ENCODE measurements at places on chromosomes 13 and 19.

DNA sequence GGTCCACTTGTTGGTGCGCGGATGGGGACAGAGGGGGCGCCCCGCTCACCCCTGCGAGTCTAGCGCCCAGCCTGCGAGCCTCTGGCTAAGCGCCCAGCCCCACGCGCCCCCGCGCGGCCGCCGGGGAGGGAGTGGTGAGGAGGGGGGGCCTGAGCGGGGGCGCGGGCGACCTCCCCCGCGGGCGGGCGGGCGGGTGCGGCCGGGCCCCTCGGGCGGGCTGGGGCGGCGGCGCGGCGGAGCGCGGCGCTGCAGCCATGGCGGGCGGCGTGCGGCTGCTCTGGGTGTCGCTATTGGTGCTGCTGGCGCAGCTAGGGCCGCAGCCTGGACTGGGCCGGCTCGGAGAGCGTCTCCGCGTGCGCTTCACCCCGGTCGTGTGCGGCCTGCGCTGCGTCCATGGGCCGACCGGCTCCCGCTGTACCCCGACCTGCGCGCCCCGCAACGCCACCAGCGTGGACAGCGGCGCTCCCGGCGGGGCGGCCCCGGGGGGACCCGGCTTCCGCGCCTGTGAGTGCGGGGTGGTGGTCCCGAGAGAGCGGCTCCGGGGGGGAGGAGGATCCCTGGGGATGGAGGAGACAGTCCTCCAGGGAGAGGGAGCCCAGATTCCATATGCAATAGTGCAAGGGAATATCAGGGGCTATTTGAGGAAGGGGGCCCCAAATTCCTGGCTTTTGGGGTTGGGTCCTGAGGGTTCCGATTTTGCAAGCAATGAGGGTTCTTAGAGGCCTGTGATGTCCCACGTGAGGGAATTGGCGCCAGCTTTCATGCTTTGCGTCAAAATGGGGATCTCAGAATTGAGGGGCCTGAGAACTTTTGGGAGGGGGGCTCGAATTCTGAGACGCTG is at the start of gene LTBP4:
Gene LTBP4 (plus strand): TSS at position 236 of the 841 bp plus-strand sequence. CDS start 19 bp downstream, at position 255.
- no peak for DNase-seq

- DNase-seq = no peak
Observed at GRCh38 chr19:33795370-33796163, 1.1 kb upstream of the KCTD15 start.

GRCh38 chr13:82962397-82962796 is 919.9 kb downstream of the SLITRK1 start:
- DNase-seq = no peak

- no peak for DNase-seq
Observed at GRCh38 chr19:1862424-1863327, 703 bp downstream of the KLF16 start.

DNA sequence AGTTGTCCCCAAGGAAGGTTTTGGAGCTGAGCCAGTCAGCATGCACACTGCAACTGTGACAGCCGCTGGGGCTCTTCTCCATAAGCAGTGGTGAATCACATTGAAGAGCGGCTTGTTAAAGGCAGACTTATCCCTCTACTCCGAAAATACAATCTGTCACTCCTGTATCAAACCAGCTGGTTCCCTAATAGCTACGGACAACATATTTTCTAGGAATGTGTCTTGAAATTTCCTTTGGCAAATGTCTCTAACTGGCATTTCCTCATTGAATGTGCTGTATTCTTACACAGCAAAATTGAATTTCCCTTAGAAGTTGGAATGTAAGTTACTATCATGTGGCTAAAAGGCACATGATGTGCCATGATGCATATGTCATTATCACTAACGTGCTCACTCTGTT is 104.0 kb upstream of the GPR12 start:
- no peak for DNase-seq

DNA sequence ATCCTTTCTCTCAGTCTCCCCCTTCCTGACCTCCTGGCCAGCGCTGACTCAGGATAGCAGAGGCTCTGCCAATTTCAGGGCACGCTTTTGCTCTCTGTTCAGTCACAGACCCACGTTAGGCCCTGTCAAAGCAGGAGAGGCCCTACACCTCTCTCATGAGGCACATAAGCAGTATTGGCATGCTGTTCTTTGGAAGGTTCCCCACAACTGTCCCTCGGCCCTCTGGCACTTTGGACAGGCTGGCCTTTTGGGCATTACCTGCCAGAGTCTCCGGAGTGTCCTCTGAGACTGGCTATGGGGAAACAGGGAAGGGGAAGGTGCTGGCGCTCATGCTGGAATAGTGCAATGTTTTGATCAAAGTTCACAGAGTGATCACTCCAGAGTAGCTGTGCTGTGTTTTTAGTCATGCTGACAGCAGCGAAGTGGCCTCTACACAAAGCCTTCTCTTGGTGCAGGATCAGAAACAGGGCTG is 23.7 kb upstream of the UBE2L5 start:
- DNase-seq = no peak

DNA sequence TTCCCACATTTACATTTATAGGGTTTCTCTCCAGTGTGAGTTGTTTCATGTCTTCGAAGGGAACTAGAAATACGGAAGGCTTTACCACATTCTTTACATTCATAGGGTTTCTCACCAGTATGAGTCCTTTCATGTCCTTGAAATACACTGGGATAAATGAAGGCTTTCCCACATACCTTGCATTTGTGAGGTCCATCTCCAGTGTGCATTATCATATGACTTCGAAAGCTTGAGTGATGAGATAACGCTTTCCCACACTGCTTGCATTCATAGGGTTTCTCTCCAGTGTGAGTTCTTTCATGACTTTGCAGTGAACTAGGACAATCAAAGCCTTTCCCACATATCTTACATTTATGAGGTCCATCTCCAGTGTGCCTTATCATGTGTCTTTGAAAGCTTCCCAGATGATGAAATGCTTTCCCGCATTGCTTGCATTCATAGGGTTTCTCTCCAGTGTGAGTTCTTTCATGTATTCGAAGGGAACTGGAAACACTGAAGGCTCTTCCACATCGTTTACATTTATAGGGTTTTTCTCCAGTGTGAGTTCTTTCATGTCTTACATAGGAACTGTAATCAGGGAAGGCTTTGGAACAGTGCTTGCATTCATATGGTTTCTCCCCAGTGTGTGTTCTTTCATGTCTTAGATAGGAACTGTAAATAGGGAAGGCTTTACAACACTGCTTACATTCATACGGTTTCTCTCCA is 15.1 kb downstream of the ZNF442 start:
- no peak for DNase-seq

DNA sequence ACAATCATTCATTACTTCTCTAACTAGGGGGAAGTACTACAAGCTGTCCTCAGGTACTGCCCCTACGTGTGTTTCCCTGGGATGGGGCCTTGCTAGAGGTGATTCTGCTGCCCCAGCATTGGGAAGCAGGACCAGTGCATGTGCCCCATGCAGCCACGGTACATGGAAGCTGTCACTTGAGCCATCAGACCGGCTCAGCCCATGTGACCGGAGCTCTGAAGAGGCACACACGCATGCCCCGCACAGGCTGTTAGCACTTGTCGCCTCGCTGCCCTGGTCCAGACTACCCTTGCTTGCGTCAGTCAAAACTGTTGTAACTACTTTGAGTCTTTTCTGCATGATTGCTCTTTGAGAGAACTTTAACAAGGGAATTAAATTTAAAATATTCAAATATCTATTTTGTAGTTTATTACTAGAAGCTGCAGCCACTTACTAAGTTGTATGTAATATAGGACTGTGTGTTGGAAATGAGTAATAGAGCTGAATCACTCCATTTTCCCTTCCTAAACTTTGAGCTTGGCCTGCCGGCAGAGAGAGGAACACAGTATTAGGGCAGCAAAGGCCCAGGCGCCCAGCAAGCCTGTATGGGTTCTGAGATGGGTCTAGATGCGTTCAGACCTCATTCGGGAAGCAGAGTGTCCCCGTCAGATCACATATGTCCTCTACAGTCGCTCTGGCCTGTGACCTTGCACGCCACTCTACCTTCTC is 42.2 kb downstream of the DHRS12 start:
- no peak for DNase-seq

GRCh38 chr13:20779405-20779804 is 5.6 kb upstream of the EEF1AKMT1 start:
- no peak for DNase-seq

All from AG04450 (cell line).